ENCODE measurements at places on chromosomes 4 and X.

DNA sequence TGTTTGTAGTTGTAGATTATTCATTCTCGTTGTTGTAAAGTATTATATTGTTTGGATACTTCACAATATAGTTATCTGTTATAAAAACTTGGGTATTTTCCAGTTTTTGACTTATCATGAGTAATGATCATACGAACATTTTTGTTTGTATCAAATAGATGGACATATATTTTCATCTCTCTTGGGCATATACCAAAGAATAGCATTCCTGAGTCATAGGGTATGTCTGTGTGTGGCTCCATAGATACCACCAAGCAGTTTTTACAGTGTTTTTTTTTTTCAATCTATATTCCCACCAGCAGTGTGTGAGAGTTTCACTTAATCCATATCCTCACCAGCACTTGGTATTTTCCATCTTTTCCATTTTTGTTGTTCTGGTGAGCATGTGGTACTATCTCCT, 89.7 kb upstream of the RAB40AL start:
- no peak for DNase-seq

DNA sequence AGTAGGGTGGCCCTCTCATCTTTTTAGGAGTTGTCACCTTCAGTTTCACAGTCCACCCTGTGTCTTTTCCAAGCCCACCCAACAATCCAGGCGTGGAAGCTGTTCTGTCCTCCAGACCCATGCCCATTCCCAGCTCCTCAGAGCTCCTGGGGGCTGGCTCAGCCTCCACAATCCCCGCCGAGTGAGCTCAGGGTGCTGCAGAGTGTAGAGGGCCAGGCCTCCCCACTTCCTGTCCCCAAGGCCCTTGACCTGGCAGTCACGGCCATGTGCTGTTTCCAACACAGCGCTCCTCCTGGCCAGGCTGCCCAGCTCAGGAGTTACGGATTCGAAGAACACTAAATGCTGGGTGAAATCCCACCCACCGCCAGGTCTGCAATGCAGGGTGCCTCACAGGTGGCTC, 31.8 kb downstream of the PDHA1 start:
- DNase-seq: no peak

GRCh38 chrX:22739276-22739675, 260.5 kb upstream of the DDX53 start:
- no peak for DNase-seq

DNA sequence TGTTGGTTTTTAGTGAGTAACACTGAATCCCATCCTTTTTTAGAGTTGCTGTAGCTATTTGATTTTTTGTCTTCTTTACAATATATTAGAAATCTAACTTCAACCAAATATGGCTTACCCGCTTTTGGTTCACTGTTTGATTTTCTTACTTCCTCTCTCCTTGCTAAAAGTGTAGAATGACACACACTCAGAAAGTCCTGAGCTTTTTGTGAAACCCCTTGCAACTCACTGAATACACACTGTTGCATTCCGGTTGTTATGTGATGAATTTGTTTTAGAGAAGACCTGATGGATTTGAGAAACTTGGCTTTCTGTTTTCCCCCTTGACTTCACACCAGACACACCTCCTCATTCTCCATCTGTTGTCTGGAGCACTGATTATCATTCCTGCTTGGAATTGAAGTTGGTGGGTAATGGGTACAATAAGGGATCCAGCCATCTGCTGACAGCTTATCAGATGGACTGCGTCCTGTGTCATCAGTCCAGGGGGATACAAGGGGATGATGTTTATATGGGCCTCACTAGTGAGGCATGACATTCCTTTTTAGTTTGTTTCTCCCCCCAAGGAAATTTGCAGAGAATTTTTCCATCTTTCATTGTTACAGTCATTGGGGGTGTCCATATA, 5.2 kb downstream of the TMEM164 start:
- DNase-seq: no peak

- no peak for DNase-seq
Observed at GRCh38 chr4:150067859-150068258, 10.4 kb upstream of the DCLK2 start.

- no peak for DNase-seq
Observed at GRCh38 chrX:153762626-153763173, 1.3 kb upstream of the PLXNB3 start.

DNA sequence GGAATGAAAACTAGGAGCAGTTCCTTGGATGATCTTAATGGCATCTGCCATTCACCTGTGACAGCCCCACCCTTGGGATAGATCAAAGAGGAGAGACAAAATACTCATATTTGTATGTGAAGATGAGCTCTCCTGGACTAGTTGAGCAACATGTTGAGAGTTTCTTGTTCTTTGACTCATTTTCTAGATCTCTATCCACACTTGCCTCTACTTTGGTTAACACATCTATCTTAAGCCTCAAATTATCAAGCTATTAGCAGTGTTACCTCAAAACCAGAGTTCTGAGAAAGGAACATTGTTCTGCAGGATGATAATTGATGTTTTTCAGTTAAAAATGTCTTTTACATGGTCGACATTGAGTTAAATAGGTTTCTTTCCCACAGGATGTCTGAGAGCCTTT, 94.2 kb upstream of the TEX13D start:
- no peak for DNase-seq

- DNase-seq: no peak
Observed at GRCh38 chr4:109451544-109452273, 18.1 kb downstream of the SEC24B start.

GRCh38 chrX:85112293-85112692, 108.6 kb downstream of the APOOL start:
- DNase-seq: no peak

- DNase-seq: no peak
Observed at GRCh38 chr4:189615217-189615663, 325.4 kb upstream of the FRG1 start.

DNA sequence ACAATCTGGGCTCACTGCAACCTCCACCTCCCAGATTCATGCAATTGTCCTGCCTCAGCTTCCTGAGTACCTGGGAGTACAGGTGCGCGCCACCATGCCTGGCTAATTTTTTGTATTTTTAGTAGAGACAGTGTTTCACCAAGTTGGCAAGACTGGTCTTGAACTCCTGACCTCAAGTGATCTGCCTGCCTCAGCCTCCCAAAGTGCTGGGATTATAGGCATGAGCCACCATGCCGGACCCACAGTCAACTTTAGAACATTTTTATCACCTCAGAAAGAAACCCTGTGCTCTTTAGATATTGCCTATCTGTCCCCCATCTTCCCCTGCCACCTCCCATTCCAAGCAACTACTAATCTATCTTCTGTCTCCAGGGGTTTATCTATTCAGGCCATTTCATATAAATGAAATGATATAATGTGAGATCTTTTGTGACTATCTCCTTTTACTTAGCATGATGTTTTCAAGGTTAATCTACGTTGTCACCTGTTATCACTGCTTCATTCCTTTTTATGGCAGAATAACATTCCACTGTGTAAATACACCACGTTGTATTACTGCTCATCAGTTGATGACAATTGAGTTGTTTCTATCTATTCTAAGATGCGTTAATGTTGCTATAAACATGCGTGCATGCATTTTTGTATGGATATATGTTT, 44.3 kb upstream of the GALNT7 start:
- no peak for DNase-seq

DNA sequence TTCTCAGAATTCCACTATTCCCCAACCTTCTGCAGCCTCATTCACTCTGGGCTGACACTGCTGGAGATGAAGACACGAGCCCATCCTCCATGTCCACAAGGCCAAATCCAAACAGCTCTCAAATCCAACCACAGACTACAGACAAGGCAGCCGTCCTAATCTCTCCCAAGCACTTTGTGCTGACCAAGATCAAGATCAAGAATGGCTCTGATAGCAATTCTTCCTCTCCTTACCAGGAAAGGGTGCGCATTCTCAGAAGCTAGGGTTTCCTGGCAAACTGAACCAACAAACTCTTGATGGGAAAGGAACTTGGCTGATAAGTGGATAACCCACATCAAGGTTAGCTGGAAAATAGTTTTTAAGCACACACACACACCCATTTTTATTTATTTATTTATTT, 26.5 kb downstream of the RELL1 start:
- no peak for DNase-seq

- no peak for DNase-seq
Observed at GRCh38 chrX:102995316-102995715, 58.2 kb downstream of the RAB40AL start.

GRCh38 chr4:10028910-10029309, 7.6 kb upstream of the SLC2A9 start:
- DNase-seq: no peak

- DNase-seq: no peak
Observed at GRCh38 chrX:68146054-68146453, 287.2 kb downstream of the OPHN1 start.

GRCh38 chr4:57037982-57038604, 59.4 kb downstream of the POLR2B start:
- no peak for DNase-seq

DNA sequence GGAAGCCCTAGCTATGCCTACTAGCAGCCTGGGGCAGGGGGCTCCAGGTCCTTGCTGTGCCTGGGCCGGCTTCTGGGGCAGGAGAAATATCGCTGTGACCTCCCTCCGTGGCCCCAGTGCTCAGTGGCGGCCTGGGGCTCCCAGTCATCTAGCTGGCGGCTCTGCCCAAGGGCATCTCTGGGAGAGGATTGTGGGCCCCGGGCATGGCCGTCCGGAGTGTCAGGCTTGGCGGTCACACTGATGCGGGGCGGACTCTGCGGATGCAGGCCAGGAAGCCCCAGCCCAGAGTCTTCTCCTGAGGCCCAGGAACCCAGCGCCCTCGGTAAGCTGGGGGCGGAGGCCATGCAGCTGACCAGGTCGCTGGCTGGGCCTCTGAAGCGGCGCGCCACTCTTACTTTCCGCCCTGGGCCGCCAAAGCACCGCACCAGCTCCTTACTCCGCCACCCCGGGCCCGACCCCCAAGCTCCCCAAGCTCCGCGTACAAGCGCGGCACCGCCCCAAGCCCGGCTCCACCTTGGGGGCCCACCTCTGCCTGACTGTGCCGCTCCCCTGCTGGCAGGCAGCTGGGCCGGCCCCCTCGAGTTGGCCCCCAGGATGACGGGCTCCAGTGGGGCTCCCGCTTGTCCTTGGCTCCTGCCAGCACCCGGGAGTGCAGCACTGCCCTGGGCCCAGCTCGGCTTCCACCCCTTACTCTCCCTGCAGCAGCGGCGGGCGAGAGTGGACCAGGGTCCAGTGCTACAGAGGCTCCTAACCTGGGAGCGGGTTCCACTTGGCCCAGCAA, 720.0 kb downstream of the PCDH18 start:
- no peak for DNase-seq

GRCh38 chr4:65954416-65954815, 284.1 kb upstream of the EPHA5 start:
- no peak for DNase-seq

DNA sequence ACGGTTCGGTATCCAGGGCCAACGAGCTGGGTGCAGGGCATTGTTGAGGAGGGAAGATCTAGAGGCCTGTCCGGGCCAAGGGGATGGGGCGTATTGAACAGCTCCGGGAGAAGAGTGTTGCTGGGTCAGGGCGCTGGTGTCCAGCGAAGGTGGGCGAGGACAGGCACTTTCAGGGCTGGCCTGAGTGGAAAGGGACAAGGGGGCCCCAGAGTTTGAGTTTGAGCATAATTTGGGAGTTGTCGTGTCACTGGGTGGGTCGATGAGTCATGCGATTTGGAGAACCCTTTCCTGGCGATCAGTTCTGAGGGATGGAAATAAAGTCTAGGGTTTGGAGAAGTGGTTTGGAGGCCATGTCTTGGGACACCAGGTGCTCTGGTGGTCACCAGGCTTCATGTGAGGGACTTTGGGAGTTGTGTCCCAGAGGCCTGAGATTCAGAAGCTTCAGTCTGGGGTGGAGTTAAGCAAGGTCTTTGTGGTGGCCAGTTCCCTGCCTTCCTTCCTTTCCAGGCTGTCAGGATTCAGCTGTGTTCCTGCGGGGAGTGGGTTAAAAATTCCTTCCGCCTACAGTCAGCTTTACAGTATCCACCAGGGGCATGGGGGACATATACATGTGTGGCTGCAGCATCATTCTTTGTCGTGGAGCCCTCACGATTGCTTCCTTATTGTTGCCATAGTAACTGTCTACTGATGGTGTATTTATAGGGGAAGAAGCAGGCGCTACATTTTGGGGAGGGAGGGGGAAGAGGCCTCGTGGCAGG, 504 bp downstream of the PRRG3 start:
- no peak for DNase-seq

DNA sequence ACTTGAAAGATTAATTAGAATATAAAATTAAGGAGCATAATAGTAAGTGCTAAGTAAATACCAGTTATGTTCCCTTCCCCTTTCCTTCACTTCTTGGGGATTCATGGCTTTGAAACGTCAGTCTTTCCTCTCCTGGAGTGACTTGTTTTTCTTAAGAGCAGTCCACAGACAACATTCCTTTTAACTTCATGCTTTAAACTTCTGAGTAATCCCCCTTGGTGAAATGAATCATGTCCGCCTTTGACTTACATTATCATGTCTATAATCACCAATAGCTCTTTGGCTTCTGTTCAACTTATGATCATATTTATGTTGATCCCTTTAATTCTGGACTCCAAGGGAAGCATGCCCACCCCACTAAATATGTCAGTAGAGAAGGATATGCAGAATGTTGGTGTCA, 1012.1 kb upstream of the SLIT2 start:
- no peak for DNase-seq

DNA sequence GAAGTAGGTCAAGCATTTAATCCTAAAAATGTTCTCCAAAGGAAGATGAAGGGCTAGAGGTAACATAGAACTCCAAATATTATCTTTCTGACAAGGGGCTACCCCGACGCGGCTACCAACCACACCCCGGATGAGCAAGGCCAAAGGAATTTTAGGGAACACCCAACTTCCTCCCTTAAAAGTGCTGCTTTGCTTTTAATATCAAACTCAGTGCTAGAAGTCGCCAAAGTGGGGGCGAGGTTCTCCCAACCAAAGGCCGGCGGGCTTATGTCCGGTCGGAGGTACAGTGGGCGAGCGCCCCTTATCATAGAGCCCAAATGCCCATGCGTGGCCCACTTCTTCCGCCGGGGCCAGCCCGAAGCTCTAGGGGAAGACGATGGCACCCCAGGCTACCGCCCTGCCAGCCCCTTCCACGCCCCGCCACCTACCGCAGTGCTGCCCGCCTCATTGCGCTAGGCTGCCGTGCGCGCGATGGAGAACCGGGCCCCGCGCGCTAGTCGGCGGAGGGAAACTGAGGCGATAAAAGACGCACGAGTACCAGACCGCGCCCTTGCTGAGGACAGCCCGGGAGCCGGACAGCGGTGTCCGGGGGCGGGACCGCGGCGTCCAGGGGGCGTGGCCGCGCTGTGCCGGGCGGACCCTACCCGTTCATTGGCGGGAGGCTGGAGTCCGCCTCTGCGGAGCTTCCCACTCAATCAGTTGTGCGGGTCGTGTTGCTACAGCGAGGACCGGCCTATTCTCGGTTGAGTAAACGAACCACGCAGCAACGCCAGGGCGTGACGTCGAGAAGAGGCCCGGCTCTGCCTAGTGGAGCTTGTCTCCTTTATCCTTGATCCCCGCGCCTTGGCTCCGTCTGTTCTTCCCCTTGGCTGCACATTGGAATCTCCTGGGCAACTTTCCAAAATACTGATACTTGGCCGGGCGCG, at the start of gene ACOT9:
ACOT9 (minus strand) TSS at position 580 of the 926 bp plus-strand sequence; CDS start at position 448, 132 bp downstream.
- DNase-seq: peak; percentile 75

- no peak for DNase-seq
Observed at GRCh38 chr4:23366557-23366906, 523.3 kb downstream of the PPARGC1A start.
